ENCODE measurements at places on chromosomes 7 and 10.

DNA sequence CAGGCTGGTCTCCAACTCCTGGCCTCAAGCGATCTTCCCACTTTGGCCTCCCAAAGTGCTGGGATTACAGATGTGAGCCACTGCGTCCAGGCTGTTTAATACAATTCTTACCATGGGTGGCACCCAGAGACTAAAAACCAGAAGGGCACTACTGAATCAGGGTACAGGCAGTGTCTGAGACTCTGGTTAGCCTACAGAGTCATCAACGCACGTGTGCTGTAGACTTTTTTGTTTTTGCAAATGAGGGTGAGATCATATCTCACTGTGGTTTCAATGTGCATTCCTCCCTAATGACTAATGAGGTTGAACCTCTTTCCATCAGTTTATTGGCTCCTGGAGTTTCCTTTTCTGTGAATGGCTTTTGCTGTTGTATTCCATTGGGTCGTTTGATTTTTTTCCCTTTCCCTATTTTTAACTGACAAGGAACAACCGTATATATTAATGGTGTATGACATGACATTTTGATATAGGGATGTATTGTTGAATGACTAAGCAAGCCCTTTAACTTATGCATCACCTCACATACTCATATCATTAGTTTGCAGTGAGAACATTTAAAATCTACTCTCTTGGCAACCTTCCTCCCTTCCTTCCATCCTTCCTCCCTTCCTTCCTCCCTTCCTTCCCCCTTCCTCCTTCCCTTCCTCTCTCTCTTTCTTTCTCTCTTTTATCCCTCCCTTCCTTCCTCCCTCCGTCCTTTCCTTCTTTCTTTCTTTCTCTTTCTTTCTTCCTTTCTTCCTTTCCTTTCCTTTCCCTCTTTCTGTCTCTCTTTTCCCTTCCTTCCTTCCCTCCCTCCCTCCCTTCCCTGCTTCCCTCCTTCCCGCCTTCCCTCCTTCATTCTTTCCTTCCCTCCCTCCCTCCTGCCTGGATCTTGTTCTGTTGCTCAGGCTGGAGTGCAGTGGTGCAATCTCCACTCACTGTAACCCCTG, 9.3 kb upstream of the TMEM270 start:
- DNase-seq, result peak; percentile 100

GRCh38 chr10:77949167-77949566, 22.6 kb upstream of the DLG5 start:
- peak; percentile 97 for DNase-seq

GRCh38 chr10:21355591-21356011, 169.9 kb downstream of the SKIDA1 start:
- peak; percentile 65 for DNase-seq

- DNase-seq, result peak; percentile 8
Observed at GRCh38 chr7:79806161-79806734, 328.4 kb upstream of the GNAI1 start.

DNA sequence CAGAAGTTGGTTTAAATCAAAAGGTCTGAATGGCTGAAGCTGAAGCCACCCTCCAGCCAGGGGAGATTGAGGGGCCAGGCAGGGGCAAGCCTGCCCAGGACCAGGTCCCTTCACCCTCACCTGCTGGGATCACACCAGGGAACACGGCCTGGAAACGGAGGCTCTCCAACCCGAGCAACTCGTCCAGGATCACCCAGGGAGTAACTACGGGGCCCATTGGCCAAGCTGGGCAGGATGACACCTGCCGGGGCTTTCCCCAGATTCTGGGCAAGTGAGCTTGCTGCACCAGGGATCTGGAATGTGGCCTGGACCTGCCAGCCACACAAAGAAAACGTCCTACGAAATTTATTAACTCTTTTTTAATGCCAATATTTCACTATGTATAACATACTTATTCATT, 30.4 kb upstream of the PPP2R2D start:
- no peak for DNase-seq

GRCh38 chr7:7438851-7439250, 96.8 kb downstream of the COL28A1 start:
- DNase-seq, result peak; percentile 96

DNA sequence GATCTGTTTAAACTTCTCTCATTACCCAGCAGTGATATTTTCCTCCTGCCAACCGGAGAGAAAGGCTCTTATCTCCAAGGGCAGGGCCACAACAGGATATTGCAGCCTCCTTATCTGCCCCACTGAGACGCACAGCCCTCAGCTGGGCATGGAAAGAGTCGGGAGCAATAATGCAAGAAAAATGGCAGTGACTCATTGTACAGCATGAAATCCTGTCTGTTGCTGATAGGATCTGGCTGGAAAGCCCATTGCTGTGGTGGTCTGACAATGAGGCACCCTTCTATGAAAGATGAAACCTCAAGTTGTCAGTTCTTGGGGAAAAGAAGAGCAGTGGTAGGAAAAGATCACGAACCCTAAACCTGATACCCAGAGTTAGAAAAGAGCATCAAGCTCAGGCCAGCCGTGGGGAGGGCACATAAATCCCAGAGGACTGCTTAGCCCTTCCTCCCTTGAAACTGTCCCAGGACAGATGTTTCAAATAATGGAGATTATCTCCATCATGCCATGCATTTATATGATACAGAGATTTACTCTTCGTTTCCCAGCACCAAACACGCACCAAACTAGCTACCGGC, 47.0 kb upstream of the FIGNL1 start:
- peak; percentile 12 for DNase-seq

DNA sequence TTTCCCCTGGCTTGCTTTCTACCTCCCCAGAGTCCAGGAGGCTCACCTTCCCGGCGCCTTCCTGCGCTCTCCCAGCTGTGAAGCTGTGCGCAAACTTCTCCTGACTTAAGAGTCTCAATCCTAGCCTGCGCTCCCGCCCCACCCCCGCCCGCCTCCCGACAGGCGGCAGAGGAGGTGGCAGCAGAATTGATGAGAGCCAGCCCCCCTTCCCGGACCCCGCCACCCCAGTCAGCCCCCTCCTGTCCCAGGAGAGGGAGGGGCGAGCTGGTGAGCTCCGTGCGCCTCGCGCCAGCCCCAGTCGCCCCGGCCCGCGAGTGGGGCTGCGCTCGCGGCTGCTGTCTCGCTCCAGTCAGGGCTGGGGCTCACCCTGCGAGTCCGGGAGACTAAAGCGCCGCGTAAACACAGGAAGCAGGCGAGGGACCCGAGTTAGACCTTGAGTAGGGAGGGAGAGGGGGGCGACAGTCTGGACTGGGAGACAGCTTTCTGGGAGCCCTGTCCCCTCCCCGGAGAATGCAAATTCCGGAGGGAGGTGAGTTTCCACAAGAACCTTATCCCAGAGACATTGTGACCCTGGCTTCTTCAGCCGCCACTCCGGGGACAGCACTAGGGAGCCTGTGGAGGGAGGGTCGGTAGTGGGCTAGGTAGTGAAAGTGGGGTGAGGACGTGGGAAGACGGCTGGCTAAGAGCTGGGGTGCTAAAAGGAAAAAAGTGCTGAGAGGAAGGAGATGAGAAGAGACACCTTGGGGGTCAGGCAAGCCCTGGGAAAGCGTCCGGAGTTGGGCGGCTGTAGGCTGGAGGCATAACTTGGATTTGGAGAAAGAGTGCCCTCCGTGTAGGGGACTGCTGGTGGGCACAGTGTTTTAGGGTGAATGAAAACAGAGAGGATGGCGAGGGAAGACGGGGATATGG, at the start of gene CALCR:
Gene CALCR, minus strand, starts transcription at position 79 of the 909 bp plus-strand sequence. CDS start 87,743 bp downstream, outside the sequence.
- DNase-seq, result no peak

DNA sequence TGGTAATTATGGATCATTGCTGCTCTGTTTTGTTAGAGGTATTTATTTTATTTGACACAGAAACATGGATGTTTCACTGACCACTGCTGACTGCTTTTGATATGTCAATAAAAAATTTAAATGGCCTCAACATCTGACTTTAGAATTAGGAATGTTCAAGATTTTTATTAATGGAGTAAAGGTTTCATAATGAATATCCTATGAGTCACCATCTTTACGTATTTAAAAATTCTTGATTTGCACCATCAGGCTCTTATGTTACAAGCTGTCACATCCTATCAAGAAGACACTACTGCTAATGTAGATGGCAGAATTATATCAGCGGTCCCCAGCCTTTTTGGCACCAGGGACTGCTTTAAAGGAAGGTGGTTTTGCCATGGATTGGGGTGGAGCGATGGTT, 578.7 kb upstream of the NRP1 start:
- DNase-seq, result peak; percentile 35

- peak; percentile 58 for DNase-seq
Observed at GRCh38 chr7:18509481-18509880, 13.9 kb downstream of the HDAC9 start.

- no peak for DNase-seq
Observed at GRCh38 chr7:139829025-139829774, at the start of gene TBXAS1. Gene TBXAS1, plus strand, starts transcription at chr7:139829264. Its CDS starts 127 bp downstream, at chr7:139829391.

GRCh38 chr10:49407552-49408137, 11.8 kb upstream of the DRGX start:
- DNase-seq, result peak; percentile 60

DNA sequence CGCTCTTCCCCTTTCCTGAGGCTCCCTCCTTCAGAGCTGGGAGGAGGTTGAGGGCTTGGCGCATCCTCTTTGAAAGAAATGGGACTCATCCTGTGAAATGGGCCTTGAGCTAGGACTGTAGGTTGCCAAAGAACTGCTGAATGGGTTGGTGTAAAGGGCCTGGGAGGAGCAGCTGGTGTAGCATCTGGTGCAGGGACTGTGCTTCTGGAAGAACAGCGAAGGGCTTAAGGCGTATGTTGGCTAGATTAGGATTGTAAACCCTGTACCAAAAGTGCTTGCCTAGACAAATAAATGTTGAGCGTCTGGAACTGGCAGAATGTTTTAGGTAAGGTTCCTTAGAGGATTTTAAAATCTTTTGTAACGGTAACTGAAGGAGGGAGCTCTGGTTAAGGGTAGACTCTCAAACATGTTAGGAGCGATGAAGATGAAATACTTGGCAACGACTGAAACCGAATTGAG, 563 bp downstream of the STAM start:
- DNase-seq, result no peak

- peak; percentile 76 for DNase-seq
Observed at GRCh38 chr7:137992550-137993394, 9.1 kb downstream of the CREB3L2 start.

GRCh38 chr10:69668721-69669120, 38.7 kb downstream of the FAM241B start:
- DNase-seq, result no peak

DNA sequence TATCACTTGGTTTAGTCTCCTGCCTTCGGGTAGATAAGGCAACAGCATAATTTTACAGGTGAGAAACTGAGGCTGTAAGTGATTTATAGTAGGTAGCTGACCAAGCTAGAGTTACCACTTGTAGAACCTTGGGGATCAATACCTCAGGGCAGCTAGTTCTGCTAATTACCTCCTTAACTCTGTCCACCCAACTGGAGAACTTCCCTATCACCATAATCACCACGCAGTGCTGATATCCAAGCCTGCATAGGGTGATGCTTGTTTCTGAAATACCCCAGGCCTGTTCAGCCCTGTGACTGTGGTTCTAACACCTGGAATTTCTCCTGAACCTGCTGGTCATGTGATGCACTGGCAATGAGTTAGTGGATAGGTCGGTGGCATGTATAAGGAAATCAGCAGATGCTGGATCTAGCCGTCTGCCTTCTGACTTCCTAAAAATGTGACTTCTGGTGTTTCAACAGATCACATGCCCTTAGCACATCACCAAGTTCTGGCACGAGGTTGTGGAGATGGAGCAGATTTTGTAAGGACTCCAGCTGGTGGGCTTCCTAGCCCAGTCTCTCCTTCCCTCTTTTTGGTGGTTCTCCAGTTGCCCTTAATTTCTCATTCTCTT, 15.3 kb downstream of the PLAU start:
- DNase-seq, result no peak

DNA sequence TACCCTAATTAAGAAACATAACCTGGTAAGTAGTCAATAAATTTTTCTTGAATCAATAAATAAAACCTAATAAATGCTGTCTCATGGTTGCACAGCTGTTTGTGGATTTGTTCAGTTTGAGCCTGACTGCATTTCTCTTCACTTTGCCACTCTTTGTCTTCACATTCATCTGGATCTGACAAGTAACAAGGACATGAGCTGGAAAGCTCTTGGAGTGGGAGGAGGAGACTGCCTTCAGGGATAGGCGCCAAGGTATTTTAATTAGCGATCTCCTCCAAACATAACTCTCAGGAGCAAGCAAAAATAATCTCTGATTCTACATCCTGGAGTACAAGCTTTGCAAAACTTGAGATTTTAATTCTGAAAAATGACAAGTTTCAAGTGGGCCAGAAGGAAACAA, 251.0 kb downstream of the BMPER start:
- no peak for DNase-seq

DNA sequence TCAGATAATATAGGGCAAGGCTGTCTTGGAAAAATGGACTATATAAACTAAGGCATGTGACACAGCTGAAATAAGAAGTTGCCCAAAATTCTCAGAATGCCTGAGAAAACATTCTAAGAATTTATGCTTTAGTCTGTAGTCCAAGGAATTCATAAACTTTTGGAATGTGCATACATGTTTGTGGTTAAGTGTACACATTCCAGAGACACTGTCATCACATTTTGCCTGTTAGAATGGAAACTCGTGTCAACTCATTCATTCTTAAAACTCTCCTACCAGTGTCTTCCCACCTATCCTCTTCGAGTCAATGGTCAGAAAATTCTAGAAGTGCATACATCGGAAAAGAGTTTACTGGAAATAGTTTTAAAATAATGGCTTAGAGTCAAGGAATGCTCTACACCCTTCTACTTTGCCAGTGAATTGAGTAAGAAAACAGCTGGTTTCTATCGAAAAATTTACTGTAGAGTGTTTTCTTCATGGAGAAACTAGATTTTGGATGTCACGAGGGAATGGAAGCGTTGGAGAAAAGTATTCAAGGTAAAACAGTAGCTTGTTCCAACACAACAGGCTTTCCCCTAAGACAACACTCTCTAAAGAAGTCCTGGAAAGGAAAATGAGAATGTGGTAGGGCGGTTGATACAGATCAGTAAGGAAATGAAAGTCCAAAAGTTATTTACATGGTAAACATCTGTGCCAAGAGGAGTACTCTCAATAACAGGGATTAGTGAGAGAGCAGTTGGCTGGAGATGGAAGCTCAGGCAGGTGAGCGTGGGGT, 1177.6 kb upstream of the C7orf33 start:
- peak; percentile 7 for DNase-seq

DNA sequence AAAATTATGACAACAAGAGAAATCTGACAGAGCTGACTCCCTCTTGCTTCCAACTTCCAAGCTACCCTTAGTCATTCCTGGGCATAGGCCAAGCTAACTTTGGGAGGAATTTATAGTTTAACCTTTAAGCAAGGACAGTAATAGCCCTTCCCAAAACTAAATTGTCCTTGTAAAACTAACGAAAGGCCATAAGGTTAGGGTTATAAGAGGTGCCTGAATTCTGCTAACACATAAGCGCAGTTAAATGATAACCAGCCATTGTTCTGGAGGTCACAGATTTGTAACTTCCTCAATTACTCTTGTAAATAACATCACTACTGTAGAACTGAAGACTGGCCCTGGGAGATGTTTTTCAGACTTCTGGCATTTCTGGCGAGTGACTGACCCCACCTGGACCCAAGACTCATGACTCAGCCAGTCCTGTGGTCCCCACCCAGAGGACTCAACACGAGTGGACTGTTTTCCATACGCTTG, 481.2 kb downstream of the KCNMA1 start:
- peak; percentile 27 for DNase-seq

- no peak for DNase-seq
Observed at GRCh38 chr7:22166928-22167327, 190.0 kb downstream of the RAPGEF5 start.
